Large intestine (tissue), 12 donors: ENCODE measurements at places on chromosomes 16 and 17. TPM values are rescaled to one million over a fixed set of nuclear protein-coding genes. Genes with fewer than 3 reads are reported as not detected.

Gene TLCD2
- 2.8 TPM for polyA plus RNA-seq

Gene RAMP2
- polyA plus RNA-seq: 45.9 TPM

Gene CACNG3
- polyA plus RNA-seq: 0.01 TPM

Gene LLGL2
- 149 TPM for polyA plus RNA-seq
